ENCODE measurements at places on chromosomes 6 and 20.

GRCh38 chr20:52081791-52082190, 109.8 kb downstream of the ZFP64 start:
- DNase-seq = no peak

DNA sequence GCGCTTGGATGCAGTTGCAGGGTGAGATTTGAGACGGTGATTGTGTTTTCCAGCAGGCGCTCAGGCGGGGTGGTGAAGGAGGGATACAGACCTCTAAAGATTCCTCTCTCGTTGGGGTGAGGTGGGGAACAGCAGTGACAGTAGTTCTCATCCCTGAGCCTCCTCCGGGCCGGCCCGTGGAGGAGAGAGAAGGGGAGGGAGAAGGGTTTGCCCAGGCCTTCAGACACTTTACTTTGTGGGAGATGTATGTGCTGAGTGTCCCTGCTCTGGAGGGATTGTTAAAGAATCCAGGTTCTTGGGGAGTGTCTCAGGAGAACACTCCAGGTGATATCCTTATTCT, 41.0 kb downstream of the PSMB9 start:
- no peak for DNase-seq

DNA sequence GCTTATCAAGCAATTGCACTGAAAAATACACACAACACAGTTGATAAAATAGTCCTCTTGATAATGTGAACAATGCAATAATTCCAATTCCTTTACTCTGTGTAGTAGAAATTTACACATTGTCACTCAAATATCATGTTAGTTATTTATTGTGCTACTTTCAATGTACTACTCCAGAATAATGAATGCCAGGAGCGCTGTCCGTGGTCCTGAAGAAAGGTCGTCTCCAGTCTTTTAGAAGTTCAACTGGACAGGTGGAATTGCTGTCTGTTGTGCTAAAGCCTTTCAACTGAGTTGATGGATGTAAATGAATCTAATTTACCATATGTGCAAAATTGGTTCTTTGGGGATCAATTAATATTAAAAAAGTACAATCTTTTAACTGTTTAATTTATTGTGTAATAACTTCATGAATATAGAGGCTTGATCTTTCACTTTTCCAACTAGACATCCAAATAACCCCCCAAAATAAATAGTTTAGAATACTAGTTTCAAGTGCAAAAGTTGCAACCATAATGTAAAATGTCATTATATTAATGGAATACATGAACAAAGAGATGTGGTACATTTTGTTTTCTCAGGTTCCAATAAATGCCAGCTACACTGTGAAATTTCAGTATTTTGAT, 3.2 kb downstream of the GRIK2 start:
- no peak for DNase-seq

DNA sequence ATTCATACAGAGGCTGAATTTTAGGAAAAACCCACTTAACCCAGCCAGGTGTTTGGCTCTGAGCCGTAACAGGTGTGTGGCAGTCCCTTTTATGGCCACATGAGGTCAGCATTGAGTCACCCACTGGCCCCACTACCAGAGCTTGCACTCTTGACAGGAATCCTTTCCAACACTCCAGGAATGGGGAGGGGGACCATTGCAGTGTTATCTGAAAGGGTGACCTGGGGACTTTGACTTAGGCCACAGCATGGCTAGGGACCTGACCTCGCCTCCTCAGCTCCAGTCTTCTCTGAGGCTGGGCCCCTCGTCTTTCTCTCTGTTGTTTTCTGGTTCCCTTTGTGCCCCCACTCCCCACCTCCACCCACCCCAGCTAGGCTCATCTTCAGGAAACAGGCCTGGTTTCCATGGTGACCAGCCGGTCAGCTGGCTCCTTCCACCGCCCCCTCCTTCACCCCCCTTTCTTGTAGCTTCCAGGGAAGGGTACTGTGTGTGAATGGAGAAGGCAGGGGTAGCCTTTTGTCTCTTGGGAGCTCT, 2.1 kb upstream of the TMEM151B start:
- peak; percentile 93 for DNase-seq

DNA sequence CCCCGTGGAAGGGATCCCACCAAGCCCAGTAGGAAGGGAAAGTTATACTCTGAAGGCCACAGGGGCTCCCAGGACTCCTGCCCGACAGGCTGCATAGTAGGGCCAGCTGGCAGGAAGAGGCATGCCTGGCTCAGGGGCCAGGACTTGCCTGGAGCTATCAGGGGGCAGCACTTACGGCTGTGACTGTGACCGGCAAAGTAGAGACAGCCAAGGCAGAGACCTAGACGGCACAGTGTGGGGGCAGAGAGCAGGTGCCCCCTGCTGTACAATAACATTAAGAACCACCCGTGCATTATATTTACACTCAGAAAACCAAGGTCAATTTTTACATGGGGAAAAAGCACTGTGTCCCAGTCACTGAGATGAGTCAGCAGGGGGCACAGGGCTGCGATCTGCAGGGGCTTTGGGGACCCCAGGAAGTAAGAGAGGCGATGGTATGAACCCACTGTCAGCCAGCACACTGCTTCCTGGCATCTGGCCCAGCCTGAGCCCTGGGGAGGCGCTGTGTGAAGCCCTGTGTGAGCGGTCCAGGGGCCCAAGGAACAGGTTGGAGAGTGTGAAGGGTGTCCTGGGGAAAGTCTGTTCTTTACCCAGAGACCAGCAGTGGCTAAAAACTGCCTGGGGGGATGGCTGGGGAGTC, 9.9 kb downstream of the CCDC167 start:
- peak; percentile 79 for DNase-seq

DNA sequence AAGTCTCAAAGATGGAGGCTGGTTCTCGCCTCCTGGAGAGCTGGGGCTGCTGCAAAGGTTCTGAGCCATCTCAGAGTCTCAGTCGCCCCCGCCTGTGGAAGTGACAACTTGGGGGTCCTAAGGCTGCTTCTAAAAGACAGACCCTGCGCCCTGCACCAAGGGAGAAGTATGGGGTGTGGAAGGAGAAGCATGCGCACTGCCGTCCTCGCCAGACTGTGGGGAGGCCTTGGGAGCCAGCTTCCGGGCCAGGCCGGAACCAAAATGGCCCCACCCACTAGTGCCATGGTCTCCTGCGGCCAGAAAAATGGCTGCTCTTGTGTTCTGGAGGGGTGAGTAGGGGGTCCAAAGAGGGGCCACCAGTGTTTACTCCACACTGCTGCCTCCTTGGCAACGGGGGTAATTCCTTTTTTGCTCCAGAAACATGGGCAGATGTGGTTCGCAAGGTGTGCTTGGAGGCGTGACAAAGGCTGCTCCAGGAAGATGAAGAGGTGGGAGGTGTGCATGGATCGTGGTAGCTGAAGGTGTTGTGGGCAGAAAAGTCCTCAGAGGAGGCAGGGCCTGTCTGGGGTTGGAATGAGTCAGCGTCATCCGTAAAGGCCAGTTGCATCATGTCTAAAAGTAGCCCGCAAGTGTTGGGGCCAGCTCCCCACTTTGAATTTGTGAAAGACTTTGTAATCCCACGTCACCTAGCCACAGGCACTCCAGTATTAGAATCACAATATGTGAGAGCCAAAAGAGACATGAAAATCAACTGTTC, 329.8 kb upstream of the SOX4 start:
- peak; percentile 85 for DNase-seq

DNA sequence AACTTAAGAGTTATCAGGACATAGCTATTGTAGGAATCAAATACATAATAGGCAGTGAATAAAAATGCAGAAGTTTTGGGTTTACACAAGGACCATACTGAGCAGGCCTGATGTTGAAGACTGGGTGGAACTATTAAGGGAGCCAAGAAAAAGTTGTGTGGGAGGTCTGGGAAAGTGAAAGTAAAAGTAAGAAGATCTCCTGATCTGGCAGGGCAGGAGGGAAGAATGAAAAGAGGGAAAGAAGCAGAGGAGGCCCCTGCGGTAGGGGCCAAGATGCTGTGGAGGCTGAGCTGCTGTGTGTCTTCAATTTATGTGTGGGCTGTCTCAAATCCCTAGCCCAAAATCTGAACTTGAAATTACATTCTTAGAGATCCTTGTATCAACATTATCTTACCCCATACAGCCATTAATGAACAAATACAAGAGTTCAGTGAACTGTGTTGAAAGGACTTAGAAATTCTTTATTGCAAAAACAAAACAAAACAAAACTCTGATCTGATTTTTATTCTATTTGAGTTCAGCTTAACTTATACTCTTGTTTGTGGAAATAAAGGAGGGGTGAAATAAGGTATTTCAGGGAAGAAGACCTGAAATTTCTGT, 1183.8 kb downstream of the HACE1 start:
- DNase-seq = no peak

- peak; percentile 99 for DNase-seq
Observed at GRCh38 chr20:37527638-37528445, at the start of gene BLCAP. TSS of gene BLCAP (minus strand) at chr20:37527876. CDS start at chr20:37519174, 8,702 bp downstream.

- peak; percentile 47 for DNase-seq
Observed at GRCh38 chr20:53713328-53714056, 119.9 kb upstream of the ZNF217 start.

DNA sequence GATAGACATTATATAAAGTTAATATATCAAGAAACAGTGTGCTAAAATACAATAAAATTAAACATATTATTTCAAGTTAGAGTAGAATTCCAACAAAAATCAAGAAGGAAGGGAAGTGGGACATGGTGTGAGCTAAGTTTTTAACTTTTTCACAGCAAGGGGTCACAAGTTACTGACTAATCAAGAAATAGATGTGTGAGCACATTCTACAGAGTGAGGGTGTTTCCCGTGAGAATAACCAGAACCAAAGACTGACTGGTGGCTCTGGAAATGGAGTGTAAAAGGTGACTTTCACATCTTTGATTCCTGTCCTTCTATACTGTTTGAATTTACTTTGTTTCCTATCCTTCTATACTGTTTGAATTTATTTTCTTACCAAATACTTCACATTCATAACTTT, 206.6 kb downstream of the TASP1 start:
- no peak for DNase-seq

GRCh38 chr6:27296106-27296783, 15.8 kb downstream of the POM121L2 start:
- DNase-seq = peak; percentile 86

DNA sequence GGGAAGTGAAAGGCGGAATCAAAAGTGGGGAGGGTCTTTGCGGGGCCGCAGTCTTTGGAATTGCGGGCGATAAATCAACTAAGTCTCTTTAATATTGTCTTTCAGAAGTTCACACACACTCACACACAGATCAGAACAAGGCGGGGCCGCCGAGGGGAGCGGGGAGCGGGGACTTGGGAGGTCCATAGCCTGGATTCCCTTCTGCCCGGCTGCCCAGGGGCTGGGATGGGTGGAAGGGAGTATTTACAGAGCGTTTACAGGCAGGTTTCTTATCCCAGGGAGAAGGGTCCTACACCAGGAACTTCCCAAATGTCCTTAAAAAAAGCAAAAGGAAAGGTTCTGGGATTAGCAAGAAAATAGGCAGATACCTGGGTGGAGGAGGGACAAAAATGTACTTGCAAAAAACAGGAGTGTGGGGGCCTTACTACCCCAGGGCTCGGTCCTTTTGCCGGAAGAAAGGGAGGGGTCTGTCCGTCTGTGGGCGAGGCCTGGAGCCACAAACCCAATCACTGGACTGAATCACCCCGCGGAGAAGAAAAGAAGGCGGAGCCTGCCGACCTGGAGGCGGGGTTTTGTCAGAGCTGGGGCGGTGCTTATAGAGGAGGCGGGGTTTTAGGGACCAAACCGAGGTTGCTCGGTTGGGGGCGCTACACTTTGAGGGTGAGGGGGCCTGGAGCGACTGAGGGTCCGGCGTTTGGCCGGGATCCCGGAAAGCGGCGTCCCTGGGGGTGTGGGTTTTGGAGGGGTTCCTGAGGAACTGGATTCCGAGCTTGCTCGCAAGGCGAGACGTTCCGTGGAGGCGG, 3.2 kb downstream of the PRRT1 start:
- DNase-seq = peak; percentile 62

- DNase-seq = peak; percentile 14
Observed at GRCh38 chr6:144659202-144660182, 374.4 kb downstream of the UTRN start.

- peak; percentile 61 for DNase-seq
Observed at GRCh38 chr6:167796192-167796981, 30.3 kb upstream of the AFDN start.

- no peak for DNase-seq
Observed at GRCh38 chr6:162485464-162485863, 242.1 kb downstream of the PRKN start.

DNA sequence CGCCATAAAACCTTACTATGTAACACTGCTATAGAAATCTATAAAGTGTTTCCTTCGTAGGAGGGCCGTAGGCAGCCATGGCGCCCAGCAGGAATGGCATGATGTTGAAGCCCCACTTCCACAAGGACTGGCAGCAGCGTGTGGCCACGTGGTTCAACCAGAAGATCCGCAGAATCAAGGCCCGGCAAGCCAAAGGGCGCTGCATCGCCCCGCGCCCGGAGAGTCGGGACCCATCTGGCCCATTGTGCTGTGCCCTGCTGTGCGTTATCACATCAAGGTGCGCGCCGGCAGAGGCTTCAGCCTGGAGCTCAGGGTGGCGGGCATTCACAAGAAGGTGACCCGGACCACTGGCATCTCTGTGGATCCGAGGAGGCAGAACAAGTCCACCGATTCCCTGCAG, 62.4 kb downstream of the TRIM27 start:
- no peak for DNase-seq

DNA sequence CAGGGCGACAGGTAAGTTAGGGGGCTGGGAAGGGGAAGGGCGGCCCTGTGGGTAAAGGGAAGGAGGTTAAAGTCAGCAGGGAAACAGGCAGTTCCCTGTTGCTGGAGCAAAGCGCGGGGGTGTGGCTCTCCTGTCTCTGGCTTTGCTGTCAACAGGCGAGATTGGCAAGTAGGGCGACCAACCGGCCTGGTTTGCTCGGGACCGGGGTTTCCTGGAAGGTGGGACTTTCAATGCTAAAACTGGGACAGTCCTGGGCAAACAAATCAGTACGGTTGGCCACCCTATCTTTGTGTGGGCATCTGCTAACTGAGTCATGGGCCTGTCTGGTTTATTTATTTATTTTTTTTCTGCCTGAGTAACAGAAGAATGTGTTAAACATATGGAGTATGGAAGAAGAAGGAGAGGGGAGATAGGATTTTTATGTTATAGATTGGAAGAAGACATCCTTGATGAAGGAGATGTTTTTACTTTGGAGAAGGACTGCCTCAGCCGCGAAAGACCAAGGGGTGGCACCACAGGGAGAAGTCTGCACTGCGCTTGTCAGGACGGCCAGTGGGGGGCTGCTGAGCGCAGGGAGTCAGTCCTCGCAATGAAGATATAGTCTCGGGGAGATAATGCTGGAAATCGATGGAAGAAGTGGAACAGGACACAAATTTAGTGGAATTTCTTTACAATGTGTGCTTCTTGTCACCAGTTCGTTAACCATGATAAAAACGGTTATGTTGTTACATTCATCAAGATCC, 43.4 kb upstream of the ESR1 start:
- peak; percentile 94 for DNase-seq

GRCh38 chr6:16956361-16956760, 145.5 kb upstream of the STMND1 start:
- no peak for DNase-seq

- no peak for DNase-seq
Observed at GRCh38 chr6:74642101-74642500, 563.8 kb downstream of the COL12A1 start.

DNA sequence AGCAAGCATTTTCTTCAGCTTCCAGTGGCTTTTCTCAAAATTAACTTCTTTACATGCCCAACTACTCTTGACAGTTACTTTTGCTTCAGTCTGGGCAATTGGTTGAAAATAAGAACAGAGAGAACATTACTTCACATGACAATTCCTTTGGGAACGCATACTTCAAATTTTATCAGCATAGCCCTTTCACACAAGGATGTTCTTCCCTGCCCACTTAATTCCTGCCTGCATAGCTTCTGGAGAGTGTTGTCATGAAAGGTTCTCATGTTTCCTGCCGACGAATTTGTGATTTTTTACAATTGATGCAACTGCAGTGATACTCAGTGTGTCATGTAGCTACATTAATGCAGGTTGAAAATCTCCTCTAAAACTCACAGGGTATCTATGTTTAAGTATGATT, 22.0 kb upstream of the SNRNP48 start:
- DNase-seq = peak; percentile 83

Data from osteoblast (primary cell).